ENCODE measurements at places on chromosomes 6 and 20. TPM values are rescaled to one million over a fixed set of nuclear protein-coding genes. Genes with fewer than 3 reads are reported as not detected.

PAK5 gene
- not detected for total RNA-seq

TREML2 gene
- 0.38 TPM for total RNA-seq

COL11A2 gene
- total RNA-seq = 0.52 TPM

DNA sequence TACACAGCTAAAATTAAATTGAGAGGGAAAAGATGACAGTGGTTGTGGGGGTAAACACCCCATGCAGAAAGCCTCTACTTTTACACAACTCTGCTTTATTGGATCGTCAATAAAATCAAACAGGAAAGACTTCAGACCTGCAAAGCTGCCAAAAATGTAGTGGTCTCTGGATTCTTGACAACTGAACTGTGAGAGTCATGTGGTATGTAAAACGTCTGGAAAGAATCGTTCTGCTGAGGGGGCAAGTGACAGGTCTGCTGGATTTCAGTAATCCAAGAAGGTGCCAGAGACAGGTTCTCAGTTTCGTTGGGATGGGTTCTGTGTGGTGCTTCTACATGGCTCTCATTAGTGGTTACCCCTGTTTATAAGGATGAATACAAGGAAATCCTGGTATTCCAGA, 63.3 kb downstream of the TSPYL4 start:
- no peaks in the 10 kb centered on the region for H3K4me1 ChIP-seq
- no peak overlapping the region for H3K27ac ChIP-seq
- H3K36me3 ChIP-seq = no peaks in the 10 kb centered on the region
- DNase-seq = no peak
- no peak overlapping the region for H3K4me3 ChIP-seq
- no peaks in the 10 kb centered on the region for H3K27me3 ChIP-seq

GRCh38 chr6:10771371-10771894, 23.8 kb downstream of the TMEM14B start:
- no peak overlapping the region for H3K4me3 ChIP-seq
- no peaks in the 10 kb centered on the region for H3K36me3 ChIP-seq
- no peaks in the 10 kb centered on the region for H3K4me1 ChIP-seq
- no peak for DNase-seq

DNA sequence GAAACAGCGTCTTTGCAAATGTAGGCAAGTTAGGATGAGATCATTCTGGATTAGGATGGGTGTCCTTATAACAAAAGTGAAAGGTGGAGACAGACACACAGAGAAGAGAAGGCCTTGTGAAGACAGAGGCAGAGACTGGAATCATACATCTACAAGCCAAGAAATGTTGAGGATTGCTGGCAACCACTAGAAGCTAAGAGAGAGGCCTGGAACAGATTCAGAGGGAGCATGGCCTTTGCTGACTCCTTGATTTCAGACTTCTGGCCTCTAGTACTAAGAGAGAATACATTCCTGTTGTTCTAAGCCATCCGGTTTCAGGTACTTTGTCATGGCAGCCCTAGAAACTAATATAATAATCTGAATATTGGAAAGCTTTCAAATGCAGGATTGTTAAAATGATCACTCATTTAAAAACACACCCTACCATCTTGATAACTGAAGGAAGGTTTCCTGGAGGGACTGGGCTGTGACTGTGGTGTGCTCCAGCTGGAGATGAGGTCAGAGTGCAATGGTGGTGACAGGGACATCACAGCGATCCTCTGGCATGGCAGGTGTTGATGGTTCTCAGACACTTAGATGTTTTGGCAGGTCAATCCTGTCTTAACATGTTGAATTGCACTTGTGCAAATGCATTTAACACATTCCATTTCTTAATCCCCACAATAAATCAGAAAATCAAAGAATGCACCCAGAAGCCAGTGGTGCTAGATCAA, 25.1 kb downstream of the CD83 start:
- H3K4me3 ChIP-seq = no peak overlapping the region
- no peaks in the 10 kb centered on the region for H3K36me3 ChIP-seq
- H3K27me3 ChIP-seq = no peaks in the 10 kb centered on the region
- no peak for DNase-seq

DNA sequence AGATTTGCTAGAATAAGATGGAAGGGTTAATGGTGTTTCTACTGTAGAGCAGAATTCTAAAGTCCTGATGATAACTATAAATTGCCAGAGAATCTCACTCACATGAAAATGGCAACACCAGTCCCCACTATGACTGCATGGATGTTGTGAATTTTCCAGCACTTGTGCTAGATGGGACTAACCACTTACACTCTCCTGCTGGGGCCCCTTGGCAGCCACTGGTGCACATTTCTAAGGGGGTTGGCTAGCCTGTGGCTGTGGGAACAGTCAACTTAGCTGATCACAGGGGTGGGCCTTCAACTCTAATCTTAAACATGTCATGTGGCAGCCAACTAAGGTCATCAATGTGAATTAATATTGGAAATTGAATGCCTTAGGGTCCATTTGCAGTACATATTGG, 271.2 kb downstream of the PHACTR1 start:
- H3K27ac ChIP-seq = no peak overlapping the region
- no peaks in the 10 kb centered on the region for H3K27me3 ChIP-seq
- H3K36me3 ChIP-seq = no peaks in the 10 kb centered on the region
- H3K4me1 ChIP-seq = peaks cover 11% of the 10 kb centered on the region
- no peak overlapping the region for H3K4me3 ChIP-seq
- no peak for DNase-seq

DNA sequence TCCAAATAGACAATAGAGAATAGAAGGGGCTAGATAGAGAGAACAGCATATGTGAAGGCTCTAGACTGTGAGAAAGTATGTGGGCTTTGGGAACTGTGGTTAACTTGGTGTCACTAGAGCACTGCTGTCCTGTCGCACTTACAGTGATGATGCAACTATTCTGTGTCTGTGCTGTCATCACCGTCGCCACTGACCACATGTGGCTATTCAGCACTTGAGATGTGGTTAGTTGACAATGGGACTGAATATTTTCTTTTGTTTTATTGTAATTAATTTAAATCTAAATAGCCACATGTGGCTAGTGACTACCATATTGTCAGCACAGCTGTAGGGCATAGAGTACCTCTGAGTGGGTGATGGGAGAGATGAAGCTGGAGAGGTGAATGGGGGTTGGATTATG, 39.0 kb upstream of the IFNGR1 start:
- H3K4me3 ChIP-seq = no peak overlapping the region
- DNase-seq = no peak
- H3K27ac ChIP-seq = no peak overlapping the region
- H3K27me3 ChIP-seq = no peaks in the 10 kb centered on the region

- no peaks in the 10 kb centered on the region for H3K4me1 ChIP-seq
- H3K27ac ChIP-seq = no peak overlapping the region
- no peaks in the 10 kb centered on the region for H3K27me3 ChIP-seq
- peak; percentile 34 for DNase-seq
- no peaks in the 10 kb centered on the region for H3K36me3 ChIP-seq
These were observed 9.3 kb downstream of the TRAPPC3L start for GRCh38 chr6:116536216-116536621.

- peaks cover under 1% of the 10 kb centered on the region for H3K27me3 ChIP-seq
- no peaks in the 10 kb centered on the region for H3K36me3 ChIP-seq
- no peak for DNase-seq
- no peaks in the 10 kb centered on the region for H3K4me1 ChIP-seq
- H3K4me3 ChIP-seq = peak overlapping the region; percentile 14
- no peak overlapping the region for H3K27ac ChIP-seq
These were observed 113.9 kb downstream of the SLC22A3 start for GRCh38 chr6:160462116-160462515.
